ENCODE measurements at places on chromosomes 11 and 22. TPM values are rescaled to one million over a fixed set of nuclear protein-coding genes. Genes with fewer than 3 reads are reported as not detected.

Gene PGA5
- polyA plus RNA-seq: 2.0 TPM

Gene TSPAN32
- not detected for polyA plus RNA-seq

Gene CCDC73
- not detected for polyA plus RNA-seq

Gene NCAM1
- polyA plus RNA-seq: 3.1 TPM

Gene CARD16
- polyA plus RNA-seq: not detected

Gene GRAMD1B
- 11.9 TPM for polyA plus RNA-seq

Gene RNF121
- polyA plus RNA-seq: 51.6 TPM

DNA sequence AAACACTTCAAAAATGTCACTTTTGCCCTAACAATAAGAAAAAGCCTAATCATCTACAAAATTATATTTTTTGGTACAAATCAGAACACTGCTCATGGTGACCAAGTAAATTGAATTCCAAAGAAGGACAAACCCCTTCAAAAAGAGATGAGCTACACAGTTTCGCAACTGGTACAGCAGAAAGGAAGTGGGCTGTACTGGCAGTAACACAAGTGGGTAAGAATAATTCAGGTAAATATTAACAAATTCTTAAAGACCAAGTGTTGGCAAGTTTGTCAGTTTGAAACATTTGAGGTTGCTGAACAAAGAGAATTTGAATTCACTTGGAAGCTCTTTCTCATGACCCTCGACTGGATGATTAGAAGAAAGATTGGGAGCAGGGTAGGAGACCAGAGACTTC, 35.5 kb downstream of the MSANTD4 start:
- no peak for DNase-seq
- no peaks in the 10 kb centered on the region for H3K4me1 ChIP-seq
- H3K36me3 ChIP-seq: no peaks in the 10 kb centered on the region
- no peak overlapping the region for H3K4me3 ChIP-seq

DNA sequence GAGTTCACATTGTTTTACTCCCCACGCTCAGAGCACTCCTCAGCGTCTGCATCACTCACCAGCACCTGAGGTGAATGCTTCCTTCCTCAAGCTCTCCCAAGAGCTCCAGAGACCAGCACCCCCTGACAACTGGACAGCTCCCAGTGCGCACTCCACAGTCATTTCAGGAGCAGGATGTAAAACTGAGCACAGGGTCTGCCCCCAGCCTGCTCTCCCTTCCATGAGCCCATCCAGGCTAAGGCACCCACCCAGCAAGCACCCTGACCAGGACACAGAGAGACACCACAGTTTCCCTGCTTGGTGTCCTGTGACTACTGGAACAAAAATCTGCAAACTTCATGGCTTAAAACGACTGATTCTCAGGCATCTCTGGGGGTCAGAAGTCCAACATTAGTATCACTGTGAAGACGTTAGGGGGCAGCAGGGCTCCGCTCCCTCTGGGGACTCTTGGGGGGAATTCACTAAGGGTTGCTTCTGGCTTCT, 3.3 kb downstream of the SCGB1D2 start:
- no peak overlapping the region for H3K27ac ChIP-seq
- H3K36me3 ChIP-seq: no peaks in the 10 kb centered on the region
- H3K27me3 ChIP-seq: no peaks in the 10 kb centered on the region
- H3K4me1 ChIP-seq: peaks cover 5% of the 10 kb centered on the region

DNA sequence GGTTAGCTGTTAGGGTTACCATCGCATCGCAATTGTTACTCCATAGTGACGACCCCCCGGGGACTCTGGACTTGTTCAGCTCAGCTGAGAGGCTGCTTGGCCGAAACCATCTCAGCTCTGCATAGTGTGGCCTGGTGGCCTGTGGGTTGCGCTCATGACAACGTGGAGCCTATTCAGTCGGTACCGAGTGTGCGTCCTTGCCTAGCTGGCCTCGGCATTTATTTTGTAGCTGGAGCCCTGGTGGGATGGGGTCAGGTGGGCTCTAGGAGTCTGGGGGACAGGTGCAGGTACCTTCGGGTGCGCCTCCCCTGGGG, 13.5 kb downstream of the LRP5 start:
- DNase-seq: no peak
- no peak overlapping the region for H3K4me3 ChIP-seq
- no peaks in the 10 kb centered on the region for H3K27me3 ChIP-seq

- H3K27ac ChIP-seq: no peak overlapping the region
- no peak overlapping the region for H3K4me3 ChIP-seq
- H3K27me3 ChIP-seq: peaks cover 45% of the 10 kb centered on the region
- DNase-seq: no peak
These were observed 68.5 kb upstream of the IGLL5 start for GRCh38 chr22:22818861-22819855.

DNA sequence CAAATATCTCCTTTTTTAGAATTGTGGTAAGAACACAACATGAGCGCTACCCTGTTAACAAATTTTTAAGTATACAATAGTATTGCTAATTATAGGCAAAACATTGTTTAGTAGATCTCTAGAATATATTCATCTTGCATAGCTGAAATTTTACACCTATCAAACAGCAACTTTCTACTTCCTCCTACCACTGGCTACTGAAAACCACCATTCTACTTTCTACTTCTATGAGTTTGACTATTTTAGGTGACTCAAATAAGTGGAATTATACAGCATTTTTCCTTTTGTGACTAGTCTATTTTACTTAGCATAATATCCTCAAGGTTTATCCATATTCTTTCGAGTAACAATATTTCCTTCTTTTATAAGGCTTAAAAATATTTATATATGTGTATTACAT, 128.4 kb downstream of the FAM76B start:
- no peaks in the 10 kb centered on the region for H3K27me3 ChIP-seq
- H3K36me3 ChIP-seq: no peaks in the 10 kb centered on the region
- no peak overlapping the region for H3K27ac ChIP-seq
- H3K4me1 ChIP-seq: no peaks in the 10 kb centered on the region
- no peak for DNase-seq

DNA sequence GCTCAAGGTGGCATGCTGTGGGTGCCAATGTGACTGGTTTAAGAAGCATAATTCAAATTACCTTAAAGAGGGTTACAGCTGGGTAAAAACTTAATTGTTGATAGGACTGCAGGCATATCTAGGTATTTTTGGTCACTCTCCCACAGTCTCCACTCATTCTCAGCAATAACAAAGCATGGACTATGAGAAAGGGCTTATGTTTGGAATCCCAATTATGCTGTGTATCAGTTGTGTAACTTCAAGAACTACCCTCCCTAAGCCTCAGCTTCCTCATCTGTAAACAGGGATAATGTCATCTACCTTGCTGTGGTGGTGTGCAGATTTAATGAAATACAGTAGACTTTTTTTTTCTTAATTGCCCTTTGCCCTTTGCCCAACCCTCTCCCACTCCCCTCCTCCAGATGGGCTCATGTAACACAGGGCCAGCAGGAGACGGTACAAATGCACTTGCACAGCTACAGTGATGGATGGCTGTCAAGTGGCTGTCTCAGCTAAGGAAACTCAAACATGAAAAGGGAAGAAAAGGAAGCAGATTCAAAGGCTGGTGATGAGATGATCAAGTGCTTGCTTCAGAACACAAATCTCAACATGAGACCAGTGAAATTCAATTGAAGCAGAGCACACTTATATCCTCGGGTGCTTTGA, 37.6 kb downstream of the MAP6 start:
- no peaks in the 10 kb centered on the region for H3K4me1 ChIP-seq
- no peaks in the 10 kb centered on the region for H3K36me3 ChIP-seq
- no peaks in the 10 kb centered on the region for H3K27me3 ChIP-seq
- DNase-seq: no peak
- no peak overlapping the region for H3K4me3 ChIP-seq

- no peaks in the 10 kb centered on the region for H3K27me3 ChIP-seq
- H3K4me1 ChIP-seq: no peaks in the 10 kb centered on the region
- H3K36me3 ChIP-seq: no peaks in the 10 kb centered on the region
- no peak overlapping the region for H3K27ac ChIP-seq
- H3K4me3 ChIP-seq: no peak overlapping the region
These were observed 147.4 kb upstream of the POU2AF2 start for GRCh38 chr11:111098091-111098490.

DNA sequence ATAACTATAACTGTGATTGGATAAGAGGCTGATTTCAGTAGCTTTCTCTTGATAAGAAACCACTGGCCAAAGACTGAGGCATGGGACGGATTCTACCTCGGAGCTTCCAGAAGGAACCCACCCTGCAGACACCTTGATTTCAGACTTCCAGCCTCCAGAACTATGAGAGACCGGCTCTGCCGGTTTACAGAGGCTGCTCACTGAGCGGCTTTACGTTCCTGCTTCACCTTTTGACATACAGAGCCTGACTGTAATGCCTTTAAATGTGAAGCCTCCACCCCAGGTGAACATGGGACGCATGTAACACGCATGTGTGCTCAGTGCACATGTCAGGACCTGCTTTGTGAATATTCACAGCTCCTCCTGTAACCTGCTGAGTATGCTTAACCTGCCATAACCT, 361.5 kb downstream of the CTTN start:
- H3K4me1 ChIP-seq: peaks cover 3% of the 10 kb centered on the region
- DNase-seq: no peak
- H3K27me3 ChIP-seq: no peaks in the 10 kb centered on the region
- H3K27ac ChIP-seq: no peak overlapping the region
- H3K36me3 ChIP-seq: no peaks in the 10 kb centered on the region

- no peak overlapping the region for H3K4me3 ChIP-seq
- H3K4me1 ChIP-seq: peaks cover 4% of the 10 kb centered on the region
- no peak overlapping the region for H3K27ac ChIP-seq
- no peaks in the 10 kb centered on the region for H3K27me3 ChIP-seq
These were observed 374.8 kb downstream of the MIAT start for GRCh38 chr22:27032091-27032761.

GRCh38 chr11:78768971-78769370, 194.3 kb upstream of the NARS2 start:
- H3K4me3 ChIP-seq: no peak overlapping the region
- DNase-seq: no peak
- H3K4me1 ChIP-seq: no peaks in the 10 kb centered on the region

DNA sequence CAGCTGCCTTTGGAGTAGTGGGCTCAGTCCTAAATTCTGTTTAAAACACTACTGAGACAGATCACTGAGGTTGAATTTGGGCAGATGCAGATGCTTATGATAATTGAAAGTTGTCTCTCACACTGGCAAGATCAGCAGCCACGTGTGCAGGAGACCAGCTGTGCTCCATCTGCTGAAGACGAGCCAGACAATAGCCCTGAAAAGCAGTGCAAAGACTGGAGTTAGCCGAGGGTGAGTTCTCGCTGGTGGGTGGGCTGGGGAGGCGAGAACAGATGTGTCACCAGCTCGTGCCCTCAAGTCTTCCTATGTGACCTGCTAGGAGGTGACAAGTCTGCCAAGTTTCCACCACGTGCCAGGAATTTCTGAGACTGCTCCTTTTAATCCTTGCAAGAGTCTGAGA, 661.3 kb upstream of the B3GAT1 start:
- no peak for DNase-seq
- no peaks in the 10 kb centered on the region for H3K4me1 ChIP-seq
- H3K27ac ChIP-seq: no peak overlapping the region
- H3K27me3 ChIP-seq: no peaks in the 10 kb centered on the region
- H3K36me3 ChIP-seq: no peaks in the 10 kb centered on the region

GRCh38 chr11:877565-877964, 33.0 kb downstream of the CHID1 start:
- DNase-seq: no peak
- no peak overlapping the region for H3K27ac ChIP-seq
- H3K36me3 ChIP-seq: no peaks in the 10 kb centered on the region

GRCh38 chr11:27122001-27122400, 81.4 kb downstream of the BBOX1 start:
- no peak for DNase-seq
- no peak overlapping the region for H3K27ac ChIP-seq
- no peak overlapping the region for H3K4me3 ChIP-seq
- no peaks in the 10 kb centered on the region for H3K36me3 ChIP-seq
- H3K27me3 ChIP-seq: no peaks in the 10 kb centered on the region

DNA sequence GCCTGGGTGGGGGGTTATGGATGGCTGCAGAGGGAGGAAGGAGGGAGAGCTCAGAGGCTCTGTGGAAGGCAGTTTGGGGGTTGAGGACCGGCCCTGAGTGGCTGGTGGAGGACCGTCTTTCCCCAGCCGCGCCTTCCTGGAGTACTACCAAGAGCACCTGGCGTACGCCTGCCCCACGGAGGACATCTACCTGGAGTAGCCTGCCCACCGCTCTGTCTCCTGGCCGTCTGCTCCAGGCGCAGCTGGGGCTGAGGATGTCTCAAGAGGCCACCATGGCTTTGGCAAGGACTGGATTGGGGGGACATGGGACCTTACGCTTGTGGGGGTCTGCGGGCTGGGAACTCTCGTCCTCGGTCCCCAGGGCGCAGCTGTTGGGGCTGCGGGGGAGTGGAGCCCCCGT, 10.0 kb downstream of the MAPK8IP2 start:
- peak; percentile 41 for DNase-seq
- H3K27me3 ChIP-seq: peaks cover 1% of the 10 kb centered on the region
- no peak overlapping the region for H3K4me3 ChIP-seq
- no peak overlapping the region for H3K27ac ChIP-seq
- H3K4me1 ChIP-seq: peaks cover 13% of the 10 kb centered on the region
- H3K36me3 ChIP-seq: no peaks in the 10 kb centered on the region
